ENCODE measurements at places on chromosomes 12 and 14.

DNA sequence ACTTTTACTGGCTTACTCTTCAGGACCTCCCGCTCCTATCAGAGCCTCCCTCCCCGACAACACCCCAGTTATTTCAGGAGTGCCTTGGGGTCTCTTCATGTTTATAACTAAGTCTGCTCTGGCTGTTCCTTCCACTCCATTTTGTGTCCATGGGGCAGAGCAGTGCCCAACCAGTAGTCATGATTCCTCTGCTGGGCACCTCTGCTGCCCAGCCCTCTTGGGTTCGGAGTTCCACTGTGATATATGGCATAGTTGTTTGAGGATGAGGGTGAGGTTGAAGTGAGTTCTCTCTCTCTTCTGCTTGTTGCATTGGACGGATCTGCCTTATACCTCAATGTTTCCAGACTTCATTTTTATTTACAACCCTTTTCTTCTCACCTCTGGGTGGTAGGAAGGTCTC, 17.4 kb downstream of the NR1H4 start:
- no peak for DNase-seq
- no peak overlapping the region for H3K27ac ChIP-seq
- no peak overlapping the region for H3K4me3 ChIP-seq
- H3K36me3 ChIP-seq, result no peaks in the 10 kb centered on the region

DNA sequence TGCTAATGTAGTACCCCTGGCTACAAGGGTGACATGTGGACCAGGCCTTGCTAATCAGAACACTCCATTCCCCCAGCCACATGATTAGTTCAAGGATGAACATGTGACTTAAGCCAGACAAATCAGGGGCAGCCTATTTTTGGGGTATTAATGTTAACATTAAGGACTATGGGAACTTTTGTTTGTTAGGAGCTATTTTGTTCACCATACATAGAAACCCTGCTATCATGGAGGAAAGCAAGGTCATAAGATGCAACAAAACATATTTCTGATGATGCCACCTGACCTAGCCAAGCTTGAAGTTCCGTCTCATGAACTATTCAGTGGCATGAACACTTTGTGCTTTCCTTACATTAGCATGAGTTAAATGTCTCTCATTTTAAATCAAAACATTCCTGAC, 90.8 kb upstream of the PELI2 start:
- no peaks in the 10 kb centered on the region for H3K4me1 ChIP-seq
- no peaks in the 10 kb centered on the region for H3K36me3 ChIP-seq
- H3K4me3 ChIP-seq, result no peak overlapping the region

GRCh38 chr14:85390236-85390635, 139.7 kb upstream of the FLRT2 start:
- H3K4me1 ChIP-seq, result no peaks in the 10 kb centered on the region
- no peak overlapping the region for H3K27ac ChIP-seq
- H3K36me3 ChIP-seq, result no peaks in the 10 kb centered on the region
- no peak for DNase-seq
- no peak overlapping the region for H3K4me3 ChIP-seq

DNA sequence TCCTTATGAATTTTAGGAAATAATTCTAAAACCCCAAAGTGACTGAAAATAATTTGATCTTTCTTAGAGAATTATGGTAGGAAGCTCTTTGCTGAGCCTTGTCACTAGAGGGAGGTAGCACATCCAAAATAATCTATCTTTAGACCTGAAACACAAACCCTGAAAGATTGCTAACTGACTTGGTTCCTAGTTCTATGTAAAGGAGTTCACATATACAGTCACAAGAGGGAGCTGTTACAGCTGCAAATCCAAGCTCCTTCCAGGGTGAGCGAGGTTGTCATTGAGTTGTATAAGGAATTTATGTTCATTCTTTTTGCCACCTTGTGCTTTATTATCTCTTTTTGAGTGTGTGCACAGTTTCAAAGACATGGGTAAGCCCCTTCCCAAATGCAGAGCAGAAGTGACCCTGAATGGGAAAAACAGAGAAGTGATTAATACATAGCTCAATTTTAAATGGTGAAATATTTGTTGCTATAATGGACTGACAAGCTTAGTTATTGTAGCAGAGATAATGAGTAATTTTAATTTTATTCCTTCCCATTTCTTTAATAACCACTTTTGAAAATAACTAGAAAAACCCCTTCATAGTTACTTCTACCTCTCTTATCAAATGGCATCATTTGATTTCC, 387.9 kb downstream of the DAD1 start:
- no peak overlapping the region for H3K4me3 ChIP-seq
- no peak overlapping the region for H3K27ac ChIP-seq
- no peaks in the 10 kb centered on the region for H3K36me3 ChIP-seq
- peak; percentile 7 for DNase-seq

GRCh38 chr14:104562606-104563005, 17.0 kb upstream of the C14orf180 start:
- no peak overlapping the region for H3K4me3 ChIP-seq
- no peak overlapping the region for H3K27ac ChIP-seq
- peaks cover 45% of the 10 kb centered on the region for H3K4me1 ChIP-seq
- DNase-seq, result no peak

DNA sequence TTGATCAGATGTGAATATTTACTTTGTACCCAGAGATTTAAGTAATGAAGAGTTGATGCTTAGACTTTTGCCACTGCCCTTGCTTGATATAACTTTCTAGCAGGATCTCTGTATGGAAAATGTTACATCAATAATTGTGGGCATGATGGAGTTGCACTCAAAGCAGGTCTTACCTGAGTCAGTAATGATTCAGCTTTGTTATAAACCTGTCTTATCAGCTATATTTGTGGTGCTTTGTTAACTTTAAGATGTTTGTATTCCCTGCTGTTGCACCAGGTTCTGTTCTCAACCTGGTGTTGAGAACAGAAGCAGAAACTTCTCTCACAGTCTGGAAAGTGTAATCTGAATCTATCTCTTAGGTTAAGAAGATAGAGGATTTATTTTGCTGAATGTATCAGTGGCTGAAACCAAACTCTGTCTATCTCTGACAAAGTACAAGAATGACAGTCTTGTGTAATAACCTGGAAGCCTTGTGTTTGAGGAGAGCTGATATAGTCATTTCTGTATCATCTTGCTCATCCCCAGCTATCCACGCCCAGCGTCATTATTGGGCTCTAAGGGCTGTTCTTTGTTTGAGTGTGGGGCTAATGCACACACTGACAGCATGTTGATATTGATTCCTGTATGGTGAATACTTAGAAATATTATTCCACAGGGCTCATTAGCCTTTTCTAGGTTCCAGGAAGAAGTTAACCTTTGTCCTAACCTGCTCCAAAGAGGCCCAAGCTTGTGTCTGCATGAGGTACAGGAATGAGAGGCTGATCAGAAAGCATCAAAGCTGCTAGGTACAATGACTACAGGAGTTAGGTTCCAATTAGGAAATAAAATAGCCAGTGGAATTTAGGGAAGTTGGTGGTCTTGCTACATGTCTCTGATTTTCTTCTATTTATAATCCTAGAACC, 3.6 kb downstream of the AKAP6 start:
- peaks cover 5% of the 10 kb centered on the region for H3K27me3 ChIP-seq
- H3K36me3 ChIP-seq, result no peaks in the 10 kb centered on the region
- no peak overlapping the region for H3K27ac ChIP-seq
- H3K4me1 ChIP-seq, result peaks cover 37% of the 10 kb centered on the region
- H3K4me3 ChIP-seq, result no peak overlapping the region

DNA sequence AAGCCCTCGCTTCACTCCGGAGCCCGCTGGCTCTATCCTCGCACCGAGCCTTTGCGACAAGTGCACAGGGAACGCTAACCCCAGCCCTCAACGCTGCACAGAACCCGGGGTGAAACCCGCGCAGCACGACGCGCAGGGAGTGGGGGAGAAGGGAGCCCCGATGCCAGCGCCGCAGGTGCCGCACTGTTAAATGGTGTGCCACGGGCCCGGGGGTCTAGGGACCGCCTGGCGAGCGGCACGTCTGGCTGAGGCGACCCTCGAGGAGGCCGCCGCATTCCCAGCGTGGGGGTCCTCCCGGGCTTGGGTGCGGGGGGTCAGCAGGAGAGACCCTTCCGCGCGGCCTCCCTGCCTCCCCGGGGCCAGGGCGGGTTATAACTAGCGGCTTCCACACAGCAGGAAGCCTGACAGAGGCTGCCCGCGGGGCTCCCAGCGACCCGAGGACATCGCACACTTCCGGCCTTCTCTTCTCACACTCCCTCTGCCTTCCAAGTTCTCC, 23.8 kb upstream of the LRTM2 start:
- peaks cover 26% of the 10 kb centered on the region for H3K27me3 ChIP-seq
- H3K4me1 ChIP-seq, result peaks cover 61% of the 10 kb centered on the region
- H3K27ac ChIP-seq, result no peak overlapping the region
- no peak overlapping the region for H3K4me3 ChIP-seq

DNA sequence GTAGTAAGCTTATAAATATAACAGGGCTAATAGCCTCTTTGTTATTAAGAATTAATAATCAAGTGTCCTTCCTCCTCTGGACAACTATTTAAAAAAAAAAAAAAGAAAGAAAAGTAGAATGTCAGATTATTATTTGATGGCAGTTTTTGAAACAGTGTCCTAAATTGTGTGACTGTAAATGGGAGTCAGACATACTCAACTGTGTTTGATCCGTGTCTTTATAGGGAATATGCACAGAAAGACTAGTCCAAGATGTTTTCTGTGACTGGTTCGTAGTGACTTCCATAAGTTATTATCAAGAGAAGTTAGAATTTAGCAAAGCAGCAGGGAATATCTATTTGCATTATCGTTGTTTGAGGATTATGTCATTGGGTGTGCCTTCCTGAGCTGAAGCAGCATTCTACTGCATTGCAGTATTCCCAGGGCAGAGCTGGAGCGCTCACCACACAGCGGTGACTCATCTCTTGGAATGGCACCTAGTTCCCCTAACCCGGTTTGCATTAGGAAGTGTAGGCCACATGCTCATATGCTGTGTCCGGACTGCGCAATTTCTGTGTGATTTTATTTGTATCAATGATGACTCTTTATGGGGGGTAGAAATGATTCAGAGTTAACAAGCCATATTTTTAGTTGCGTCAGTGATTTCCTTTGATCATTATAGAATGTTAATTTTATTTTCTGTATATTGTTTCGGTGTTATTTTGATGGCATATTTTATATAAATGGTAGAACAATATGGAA, 7.9 kb downstream of the DYNC1H1 start:
- H3K4me3 ChIP-seq, result no peak overlapping the region
- H3K27ac ChIP-seq, result no peak overlapping the region

- peaks cover 24% of the 10 kb centered on the region for H3K36me3 ChIP-seq
- H3K27me3 ChIP-seq, result no peaks in the 10 kb centered on the region
- peak overlapping the region; percentile 96 for H3K4me3 ChIP-seq
- DNase-seq, result no peak
Observed at GRCh38 chr12:14364583-14365271, 755 bp upstream of the ATF7IP start.

DNA sequence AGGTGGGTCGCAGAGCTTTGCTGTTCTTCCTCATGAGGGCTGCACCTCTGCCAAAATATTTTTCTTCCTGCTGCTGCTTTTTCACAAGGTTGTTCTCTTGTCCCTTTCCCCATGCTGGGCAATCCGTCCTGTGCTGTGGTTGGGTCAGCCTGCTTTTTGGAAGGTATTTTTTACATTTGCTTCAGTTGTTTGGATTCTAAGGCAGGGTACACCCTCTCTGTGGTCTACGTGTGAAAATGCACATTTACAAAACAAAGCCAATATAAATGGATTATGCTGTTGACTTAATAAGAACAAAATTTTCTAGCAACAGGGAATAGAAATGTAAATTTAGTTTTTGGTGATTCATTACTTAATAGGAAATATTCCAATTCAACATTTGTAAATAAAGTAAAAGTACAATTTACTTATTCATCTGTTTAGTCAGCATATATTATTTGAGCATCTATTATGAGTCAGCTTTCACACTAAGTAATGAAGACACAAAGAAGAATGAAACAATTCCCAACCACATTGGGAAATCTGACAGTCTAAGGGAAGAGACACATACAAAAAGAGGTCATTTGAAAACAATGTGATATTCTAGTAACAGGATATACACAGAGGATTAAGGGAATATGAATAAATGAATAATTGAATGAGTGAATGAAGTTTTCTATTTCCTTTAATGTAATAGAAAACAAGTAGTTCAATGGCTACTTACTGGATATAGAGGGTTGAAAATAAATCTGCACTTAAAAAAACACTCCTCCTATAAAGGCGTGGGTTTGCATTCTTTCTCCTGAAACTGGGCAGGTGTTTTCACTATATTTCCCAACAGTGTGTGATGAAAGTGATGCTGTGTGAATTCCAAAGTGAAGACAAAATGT, 94.6 kb upstream of the PRICKLE1 start:
- H3K4me3 ChIP-seq, result no peak overlapping the region
- no peak for DNase-seq
- peaks cover 33% of the 10 kb centered on the region for H3K4me1 ChIP-seq
- H3K27ac ChIP-seq, result no peak overlapping the region
- H3K36me3 ChIP-seq, result peaks cover 6% of the 10 kb centered on the region
- no peaks in the 10 kb centered on the region for H3K27me3 ChIP-seq

DNA sequence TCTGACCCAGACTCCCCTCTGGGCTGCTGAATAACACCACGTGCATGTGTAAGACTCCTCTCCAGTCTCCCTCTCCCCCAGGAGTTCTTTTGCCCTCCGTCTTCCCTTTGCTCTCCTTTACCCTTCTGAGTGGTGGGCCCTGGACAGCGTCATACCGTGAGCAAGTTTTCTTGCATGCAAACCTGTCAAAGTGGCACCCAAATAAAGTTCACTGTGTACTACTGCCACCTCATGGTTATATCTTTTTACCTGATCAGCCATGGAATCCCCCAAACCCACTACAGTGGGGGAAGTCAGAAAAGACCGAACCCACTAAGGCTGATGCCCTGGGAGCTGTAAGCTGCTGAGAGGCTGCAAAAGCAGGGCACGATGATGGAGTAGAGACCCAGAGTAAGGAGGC, 131.1 kb upstream of the VRK1 start:
- DNase-seq, result no peak
- peaks cover 15% of the 10 kb centered on the region for H3K27me3 ChIP-seq
- no peak overlapping the region for H3K4me3 ChIP-seq
- no peaks in the 10 kb centered on the region for H3K36me3 ChIP-seq

DNA sequence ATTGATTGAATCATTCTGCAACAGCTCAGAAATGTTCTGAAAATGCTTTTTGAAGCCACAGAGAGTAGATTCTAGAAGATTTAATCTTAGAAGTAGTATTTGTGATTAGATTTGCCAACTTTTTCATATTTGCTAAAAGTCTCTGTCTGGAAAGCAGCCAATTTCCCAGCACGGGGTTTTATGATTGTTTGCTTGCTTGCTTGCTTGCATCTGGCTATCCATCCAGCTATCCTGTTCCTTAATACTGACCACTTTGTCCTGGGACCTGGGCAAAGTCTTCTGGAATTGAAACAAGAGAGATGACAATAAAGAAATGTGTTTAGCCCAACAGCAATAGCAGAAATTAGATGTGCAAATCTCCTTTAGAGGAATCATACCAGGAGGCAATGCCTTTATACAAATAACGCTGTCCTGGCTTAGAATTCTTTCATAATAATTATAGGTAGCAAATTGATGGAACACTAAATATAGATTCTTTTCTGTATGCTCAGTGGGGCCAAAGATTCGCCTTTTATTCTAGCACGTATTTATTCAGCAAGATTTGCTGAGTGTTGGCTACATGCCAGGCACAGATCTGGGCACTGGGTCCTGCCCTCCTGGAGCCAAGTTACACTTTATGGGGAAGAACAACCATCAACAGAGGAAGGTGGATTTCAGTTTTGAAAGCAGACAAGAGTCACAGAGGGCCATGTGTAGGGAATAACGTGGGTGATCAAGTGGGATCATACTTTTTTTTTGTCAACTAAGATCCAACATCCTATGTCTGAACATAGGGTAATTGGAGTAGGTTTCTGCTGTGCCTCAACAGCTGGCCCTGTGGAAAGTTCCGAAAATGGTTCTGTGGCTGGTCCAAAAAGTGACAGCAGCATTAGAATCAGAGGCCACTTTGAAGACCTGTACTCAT, 25.3 kb downstream of the MYBPC1 start:
- no peak overlapping the region for H3K4me3 ChIP-seq
- H3K4me1 ChIP-seq, result peaks cover 5% of the 10 kb centered on the region
- H3K27ac ChIP-seq, result no peak overlapping the region
- H3K36me3 ChIP-seq, result no peaks in the 10 kb centered on the region
- no peak for DNase-seq
